ENCODE measurements at places on chromosomes 5 and 9.

- DNase-seq: no peak
Measured at GRCh38 chr5:75200776-75201175, 35.9 kb downstream of the ANKRD31 start.

DNA sequence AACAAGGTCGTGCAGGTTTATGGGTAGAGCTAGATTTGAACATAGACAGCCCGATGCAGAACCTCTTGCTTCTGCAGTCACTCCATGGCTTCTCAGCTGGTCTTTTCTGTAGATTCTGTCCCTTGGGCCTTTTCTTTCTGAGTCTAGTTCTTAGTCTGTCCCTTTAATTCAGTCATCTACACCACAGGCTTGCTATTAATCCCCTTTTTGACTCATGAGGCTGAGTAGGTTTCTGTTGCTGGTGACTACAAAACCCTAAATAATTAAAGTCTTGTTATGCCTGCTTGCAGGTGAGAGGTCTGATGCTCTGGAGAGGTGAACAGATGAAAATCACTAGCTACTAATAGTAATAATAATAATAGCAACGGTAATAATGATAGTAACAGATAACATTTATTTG, 19.3 kb upstream of the STRBP start:
- DNase-seq: no peak

GRCh38 chr9:27154908-27155307, 45.9 kb downstream of the TEK start:
- peak; percentile 73 for DNase-seq

GRCh38 chr9:82110881-82111280, 122.3 kb downstream of the SPATA31D1 start:
- no peak for DNase-seq

- DNase-seq: no peak
Measured at GRCh38 chr9:135154050-135154615, 66.7 kb downstream of the OLFM1 start.
